ENCODE measurements at places on chromosomes 11 and 22. TPM values are rescaled to one million over a fixed set of nuclear protein-coding genes. Genes with fewer than 3 reads are reported as not detected.

DNA sequence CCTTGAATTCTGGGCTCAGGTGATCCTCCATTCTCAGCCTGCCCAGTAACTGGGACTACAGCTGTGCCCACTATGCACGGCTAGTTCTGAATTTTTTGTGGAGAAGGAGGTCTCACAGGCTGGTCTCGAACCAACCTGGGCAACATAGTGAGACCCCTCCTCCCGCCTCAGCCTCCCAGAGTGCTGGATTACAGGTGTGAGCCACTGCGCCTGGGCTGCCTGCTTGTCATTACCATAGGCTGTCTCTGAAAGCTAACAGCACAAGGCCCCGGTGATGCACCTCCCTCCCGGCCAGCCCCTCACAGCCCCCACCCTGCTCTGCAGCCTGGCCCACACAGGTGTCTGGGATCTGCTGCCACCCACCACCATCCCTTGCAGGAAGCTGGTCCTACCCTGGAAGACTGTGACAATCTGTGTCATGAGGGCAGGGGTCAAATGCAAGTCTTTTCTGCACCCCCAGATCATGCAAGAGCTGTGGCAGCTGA, 82.4 kb downstream of the DGCR2 start:
- no peaks in the 10 kb centered on the region for H3K4me1 ChIP-seq
- no peaks in the 10 kb centered on the region for H3K27me3 ChIP-seq
- no peak overlapping the region for H3K27ac ChIP-seq
- H3K4me3 ChIP-seq = no peak overlapping the region
- DNase-seq = no peak

- no peaks in the 10 kb centered on the region for H3K27me3 ChIP-seq
- H3K27ac ChIP-seq = no peak overlapping the region
- no peak overlapping the region for H3K4me3 ChIP-seq
Measured at GRCh38 chr11:12922980-12923507, 86.1 kb upstream of the RASSF10 start.

DNA sequence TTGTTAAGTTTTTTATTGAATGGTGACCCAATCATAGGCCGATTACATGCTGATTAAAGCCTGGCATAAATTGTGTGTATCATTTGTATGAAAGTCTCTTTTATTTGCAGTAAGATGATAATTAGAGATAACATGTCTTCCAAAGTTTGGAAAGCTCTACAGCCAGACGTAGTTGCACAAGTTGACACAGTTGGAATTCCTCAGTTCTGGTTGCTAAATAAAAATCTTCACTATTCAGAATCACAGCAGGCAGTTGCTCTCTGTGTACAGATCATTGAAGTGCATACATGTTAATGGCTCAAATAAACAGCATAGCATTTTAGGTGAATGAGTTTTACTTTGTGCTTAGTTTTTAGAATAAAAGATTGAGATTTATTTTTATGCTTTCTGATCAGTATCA, 69.5 kb downstream of the ARHGAP42 start:
- H3K4me1 ChIP-seq = no peaks in the 10 kb centered on the region
- no peak overlapping the region for H3K4me3 ChIP-seq
- H3K36me3 ChIP-seq = no peaks in the 10 kb centered on the region
- H3K27ac ChIP-seq = no peak overlapping the region
- peak; percentile 7 for DNase-seq

- no peak for DNase-seq
- H3K4me1 ChIP-seq = peaks cover 8% of the 10 kb centered on the region
- no peak overlapping the region for H3K4me3 ChIP-seq
- H3K36me3 ChIP-seq = no peaks in the 10 kb centered on the region
- no peak overlapping the region for H3K27ac ChIP-seq
- H3K27me3 ChIP-seq = peaks cover 5% of the 10 kb centered on the region
Measured at GRCh38 chr22:27453725-27454124, 347.8 kb downstream of the MN1 start.

GRCh38 chr22:33409079-33409478, 350.9 kb upstream of the SYN3 start:
- no peaks in the 10 kb centered on the region for H3K4me1 ChIP-seq
- H3K27ac ChIP-seq = no peak overlapping the region
- no peaks in the 10 kb centered on the region for H3K27me3 ChIP-seq
- H3K4me3 ChIP-seq = no peak overlapping the region

DNA sequence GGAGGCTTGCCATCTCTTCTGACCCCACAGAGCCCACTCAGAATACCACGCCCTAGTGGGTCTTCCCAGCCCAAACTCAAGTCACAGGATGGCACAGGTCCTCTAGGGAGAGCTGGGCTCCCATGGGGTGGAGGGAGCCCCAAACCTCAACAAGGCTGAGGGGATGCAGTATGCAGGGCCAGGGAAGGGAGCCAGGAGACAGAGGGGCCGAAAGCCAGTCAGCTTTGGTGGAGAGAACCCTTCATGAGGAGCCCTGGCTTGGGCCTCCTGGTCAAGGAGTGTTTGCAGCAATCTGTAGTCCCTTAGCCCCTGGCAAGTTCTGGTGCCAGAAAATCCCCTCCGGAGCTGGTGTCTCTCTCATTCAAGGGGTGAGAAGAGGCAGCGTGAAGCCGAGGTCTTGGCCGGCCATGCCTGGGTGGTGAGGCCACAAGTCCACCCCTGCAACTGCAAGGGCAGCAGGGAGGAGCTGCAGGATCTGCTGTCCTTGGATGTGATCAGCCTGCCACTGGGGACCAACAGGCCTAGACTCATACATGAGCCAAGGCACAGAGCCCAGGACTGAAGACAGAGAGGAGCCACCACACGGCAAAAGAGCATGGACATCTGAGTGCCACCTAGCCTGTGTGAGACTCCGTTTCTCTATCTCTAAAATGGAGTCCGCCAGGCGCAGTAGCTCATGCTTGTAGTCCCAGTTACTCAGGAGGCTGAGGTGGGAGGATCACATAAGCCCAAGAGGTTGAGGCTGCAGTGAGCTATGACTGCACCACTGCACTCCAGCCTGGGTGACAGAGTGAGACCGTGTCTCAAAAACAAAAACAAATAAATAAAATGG, 24.1 kb downstream of the NEAT1 start:
- DNase-seq = peak; percentile 48
- peaks cover 28% of the 10 kb centered on the region for H3K36me3 ChIP-seq
- H3K27ac ChIP-seq = no peak overlapping the region
- no peak overlapping the region for H3K4me3 ChIP-seq

- no peak overlapping the region for H3K27ac ChIP-seq
- H3K27me3 ChIP-seq = no peaks in the 10 kb centered on the region
- no peaks in the 10 kb centered on the region for H3K36me3 ChIP-seq
- no peaks in the 10 kb centered on the region for H3K4me1 ChIP-seq
- no peak for DNase-seq
- H3K4me3 ChIP-seq = no peak overlapping the region
Measured at GRCh38 chr22:35359380-35360065, 21.4 kb upstream of the HMOX1 start.

- no peak for DNase-seq
- H3K36me3 ChIP-seq = no peaks in the 10 kb centered on the region
- no peak overlapping the region for H3K27ac ChIP-seq
Measured at GRCh38 chr11:64025205-64025604, 10.5 kb upstream of the FLRT1 start.

DNA sequence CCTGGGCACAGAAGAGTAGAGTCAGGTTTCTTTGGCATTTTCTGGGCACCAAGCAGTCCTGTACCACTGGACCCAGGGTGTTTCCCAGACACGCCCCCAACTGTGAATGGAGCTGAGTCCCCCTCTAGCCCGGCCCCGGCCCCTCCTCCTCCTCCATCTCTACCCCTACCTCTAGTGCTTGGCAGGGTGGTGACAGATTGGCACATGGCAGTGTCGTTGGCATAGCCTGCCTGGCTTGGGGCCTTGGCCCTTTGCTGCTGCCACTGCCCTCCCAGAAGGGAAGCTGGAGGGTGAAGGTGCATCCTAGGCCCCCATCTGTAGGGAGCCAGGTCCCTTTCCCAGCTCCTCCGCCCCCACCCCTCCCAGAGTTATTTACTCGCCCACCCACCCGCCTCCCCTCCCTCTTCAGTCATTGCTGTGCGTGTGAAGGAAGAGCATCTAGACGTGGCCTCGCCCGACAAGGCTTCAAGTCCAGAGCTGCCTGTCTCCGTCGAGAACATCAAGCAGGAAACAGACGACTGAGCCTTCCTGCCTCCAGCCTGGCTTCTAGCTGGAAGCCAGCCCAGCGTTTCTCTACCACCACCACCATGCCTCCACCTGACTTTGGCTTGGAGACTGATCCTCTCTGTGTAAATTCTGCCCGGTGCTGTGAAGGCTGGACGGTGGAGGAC, 10.9 kb downstream of the CHADL start:
- H3K27me3 ChIP-seq = no peaks in the 10 kb centered on the region
- H3K4me1 ChIP-seq = no peaks in the 10 kb centered on the region
- no peak overlapping the region for H3K4me3 ChIP-seq
- H3K27ac ChIP-seq = no peak overlapping the region
- peaks cover 16% of the 10 kb centered on the region for H3K36me3 ChIP-seq

- H3K27me3 ChIP-seq = no peaks in the 10 kb centered on the region
- no peak overlapping the region for H3K27ac ChIP-seq
- DNase-seq = no peak
- no peaks in the 10 kb centered on the region for H3K36me3 ChIP-seq
- H3K4me1 ChIP-seq = no peaks in the 10 kb centered on the region
- H3K4me3 ChIP-seq = no peak overlapping the region
Measured at GRCh38 chr11:9120664-9121468, 29.5 kb upstream of the SCUBE2 start.

DNA sequence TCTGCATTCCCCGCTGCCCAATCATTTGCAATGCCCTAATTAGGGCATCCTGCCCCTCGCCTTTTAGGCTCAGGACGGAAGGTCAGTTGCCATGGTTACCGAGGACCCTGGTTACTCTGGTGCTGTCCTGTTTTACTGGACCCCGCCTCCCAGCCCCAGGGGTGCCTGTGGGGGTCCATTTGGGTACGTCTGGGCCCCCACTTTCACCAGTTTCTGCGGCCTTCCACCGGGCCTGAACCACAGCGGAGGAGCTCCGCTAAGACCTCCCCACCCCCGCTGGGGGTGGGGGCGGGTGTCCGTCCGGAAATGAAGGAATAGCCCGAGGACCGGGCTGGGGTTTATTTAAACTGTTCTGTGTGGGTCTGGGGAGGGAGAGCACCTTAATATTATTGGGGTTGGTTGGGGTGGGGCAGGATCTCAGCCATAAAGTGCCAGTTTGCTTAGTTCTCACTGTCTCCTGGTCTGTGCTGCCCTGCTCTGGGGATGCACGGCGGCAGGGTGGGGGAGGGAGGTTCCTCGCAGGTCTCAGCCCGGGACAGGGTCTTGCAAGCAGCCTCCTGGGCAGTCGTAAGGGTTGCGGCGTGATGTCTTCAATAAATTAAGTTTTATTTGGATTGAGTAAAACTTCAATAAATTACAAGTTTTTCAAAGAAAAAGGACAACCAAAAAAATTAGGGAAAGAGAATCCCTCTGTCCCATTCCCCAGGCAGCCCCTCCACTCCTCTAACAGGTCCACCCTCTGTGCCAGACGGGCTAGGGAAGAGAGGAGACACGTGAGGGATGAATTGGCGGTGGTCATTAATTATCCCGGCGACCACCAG, 5.3 kb downstream of the PHOX2A start:
- no peak overlapping the region for H3K27ac ChIP-seq
- no peak for DNase-seq
- H3K36me3 ChIP-seq = peaks cover 18% of the 10 kb centered on the region
- H3K27me3 ChIP-seq = peaks cover 24% of the 10 kb centered on the region
- H3K4me3 ChIP-seq = no peak overlapping the region
- H3K4me1 ChIP-seq = peaks cover 3% of the 10 kb centered on the region

DNA sequence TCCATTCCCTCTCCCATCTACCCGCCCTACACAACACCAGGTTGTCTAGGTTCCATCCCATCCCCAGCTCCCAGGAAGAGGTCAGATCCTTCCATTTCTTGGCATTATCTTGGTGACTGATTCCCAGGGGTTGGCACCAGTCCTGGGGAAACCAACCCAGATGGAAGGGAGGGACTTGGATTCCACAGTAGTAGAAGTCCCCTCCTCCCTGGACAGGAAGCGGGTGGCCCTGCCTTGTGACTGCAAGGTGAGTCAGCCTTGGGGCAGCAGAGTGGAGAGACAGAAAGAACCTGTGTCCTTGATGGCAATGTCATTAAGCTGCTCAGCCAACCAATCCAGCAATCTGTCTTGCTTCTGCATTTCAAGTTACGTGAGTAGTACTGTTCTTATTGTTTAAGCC, 26.5 kb downstream of the SYT13 start:
- H3K4me1 ChIP-seq = no peaks in the 10 kb centered on the region
- no peak overlapping the region for H3K27ac ChIP-seq
- peak; percentile 67 for DNase-seq
- H3K27me3 ChIP-seq = no peaks in the 10 kb centered on the region
- H3K36me3 ChIP-seq = no peaks in the 10 kb centered on the region

- DNase-seq = peak; percentile 45
- H3K27me3 ChIP-seq = no peaks in the 10 kb centered on the region
- peak overlapping the region; percentile 89 for H3K27ac ChIP-seq
Measured at GRCh38 chr11:9574622-9575259, 1.3 kb downstream of the WEE1 start.

- H3K36me3 ChIP-seq = no peaks in the 10 kb centered on the region
- H3K27ac ChIP-seq = no peak overlapping the region
- no peak overlapping the region for H3K4me3 ChIP-seq
- H3K4me1 ChIP-seq = no peaks in the 10 kb centered on the region
- DNase-seq = no peak
Measured at GRCh38 chr11:71562120-71562519, 3.2 kb upstream of the KRTAP5-10 start.

GRCh38 chr11:71102251-71102995, 150.0 kb downstream of the SHANK2 start:
- DNase-seq = no peak
- H3K27ac ChIP-seq = no peak overlapping the region
- no peak overlapping the region for H3K4me3 ChIP-seq
- no peaks in the 10 kb centered on the region for H3K4me1 ChIP-seq
- no peaks in the 10 kb centered on the region for H3K27me3 ChIP-seq

DNA sequence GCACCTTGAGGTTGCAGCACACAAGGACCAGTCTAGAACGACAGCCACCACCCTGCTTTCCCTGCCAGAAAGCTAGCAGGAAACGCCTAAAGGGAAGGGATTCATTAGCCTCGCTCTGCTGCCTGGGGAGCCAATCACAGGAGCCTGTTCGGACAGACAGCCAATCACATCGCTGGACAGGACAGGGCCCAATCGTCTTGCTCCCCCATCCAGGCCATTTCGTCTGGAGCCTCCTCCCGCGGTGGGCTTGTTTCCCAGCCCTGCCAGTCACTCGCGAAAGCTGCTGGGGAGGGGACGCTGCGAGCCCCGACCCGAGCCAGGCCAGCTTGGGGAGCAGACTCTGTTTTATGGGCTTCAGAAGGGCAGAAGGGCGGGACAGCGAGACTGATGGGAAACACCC, 79.8 kb upstream of the NCAM1 start:
- H3K27me3 ChIP-seq = no peaks in the 10 kb centered on the region
- H3K36me3 ChIP-seq = no peaks in the 10 kb centered on the region
- DNase-seq = peak; percentile 74
- H3K4me3 ChIP-seq = no peak overlapping the region

GRCh38 chr11:93225662-93226061, 27.9 kb upstream of the SLC36A4 start:
- no peak overlapping the region for H3K4me3 ChIP-seq
- H3K27me3 ChIP-seq = no peaks in the 10 kb centered on the region
- no peaks in the 10 kb centered on the region for H3K4me1 ChIP-seq
- DNase-seq = peak; percentile 4

GRCh38 chr11:66451663-66452062, 13.0 kb upstream of the MRPL11 start:
- H3K27ac ChIP-seq = no peak overlapping the region
- peaks cover 27% of the 10 kb centered on the region for H3K27me3 ChIP-seq
- H3K36me3 ChIP-seq = no peaks in the 10 kb centered on the region
- H3K4me1 ChIP-seq = no peaks in the 10 kb centered on the region

Gene CCDC116
- 0.06 TPM for polyA plus RNA-seq

Gene SAA4
- not detected for polyA plus RNA-seq

Gene OR4C12
- not detected for polyA plus RNA-seq

Gene SSH3
- 6.9 TPM for polyA plus RNA-seq

Gene PCF11
- 23.9 TPM for polyA plus RNA-seq

Gene SLC16A8
- not detected for polyA plus RNA-seq

Gene SMTNL1
- polyA plus RNA-seq = not detected

Measured in fibroblast of lung (primary cell).